ENCODE measurements at places on chromosomes 2 and 18.

- no peak for DNase-seq
These were observed 101.7 kb upstream of the MSH2 start for GRCh38 chr2:47301277-47301618.

- no peak for DNase-seq
These were observed 163.9 kb downstream of the LDLRAD4 start for GRCh38 chr18:13382366-13382953.

DNA sequence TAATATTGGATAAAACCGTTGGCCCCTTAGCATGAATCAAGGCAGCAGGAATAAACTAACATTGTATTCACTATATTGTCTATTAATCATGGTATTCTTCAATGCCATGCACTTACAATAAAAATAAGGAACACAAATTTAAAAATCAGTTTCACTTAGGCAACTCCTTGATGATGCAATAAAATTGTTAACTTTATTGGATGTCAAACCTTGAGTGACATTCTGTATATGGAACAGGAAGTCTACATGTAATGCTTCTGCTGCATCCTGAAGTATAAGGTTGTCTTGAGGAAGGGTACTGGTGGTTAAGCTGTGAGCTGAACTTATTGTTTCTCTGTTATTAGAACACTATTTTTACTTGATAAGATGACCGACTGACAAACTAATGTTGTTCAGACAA, 605.5 kb downstream of the SATB2 start:
- DNase-seq: no peak

GRCh38 chr18:23967321-23968089, 47.0 kb upstream of the TTC39C start:
- no peak for DNase-seq

DNA sequence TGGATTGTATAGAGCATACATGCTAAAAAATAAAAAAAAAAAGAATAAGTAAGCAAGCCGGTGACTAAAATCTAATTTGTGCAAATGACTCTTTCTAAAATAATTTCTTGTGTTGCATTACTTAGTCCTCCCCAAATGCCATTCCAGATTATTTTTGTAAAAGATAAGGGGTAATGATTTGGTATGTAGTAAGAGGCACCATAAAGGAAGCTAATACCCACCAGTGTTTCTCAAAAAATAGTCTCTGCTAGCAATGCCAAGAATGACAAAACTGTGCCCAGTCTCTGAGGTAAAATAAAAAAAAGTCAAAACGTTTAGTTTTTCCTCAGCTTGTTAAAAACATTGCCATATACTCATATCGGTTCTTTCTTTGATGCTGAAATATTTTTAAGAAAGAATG, 2.7 kb downstream of the METTL5 start:
- no peak for DNase-seq

DNA sequence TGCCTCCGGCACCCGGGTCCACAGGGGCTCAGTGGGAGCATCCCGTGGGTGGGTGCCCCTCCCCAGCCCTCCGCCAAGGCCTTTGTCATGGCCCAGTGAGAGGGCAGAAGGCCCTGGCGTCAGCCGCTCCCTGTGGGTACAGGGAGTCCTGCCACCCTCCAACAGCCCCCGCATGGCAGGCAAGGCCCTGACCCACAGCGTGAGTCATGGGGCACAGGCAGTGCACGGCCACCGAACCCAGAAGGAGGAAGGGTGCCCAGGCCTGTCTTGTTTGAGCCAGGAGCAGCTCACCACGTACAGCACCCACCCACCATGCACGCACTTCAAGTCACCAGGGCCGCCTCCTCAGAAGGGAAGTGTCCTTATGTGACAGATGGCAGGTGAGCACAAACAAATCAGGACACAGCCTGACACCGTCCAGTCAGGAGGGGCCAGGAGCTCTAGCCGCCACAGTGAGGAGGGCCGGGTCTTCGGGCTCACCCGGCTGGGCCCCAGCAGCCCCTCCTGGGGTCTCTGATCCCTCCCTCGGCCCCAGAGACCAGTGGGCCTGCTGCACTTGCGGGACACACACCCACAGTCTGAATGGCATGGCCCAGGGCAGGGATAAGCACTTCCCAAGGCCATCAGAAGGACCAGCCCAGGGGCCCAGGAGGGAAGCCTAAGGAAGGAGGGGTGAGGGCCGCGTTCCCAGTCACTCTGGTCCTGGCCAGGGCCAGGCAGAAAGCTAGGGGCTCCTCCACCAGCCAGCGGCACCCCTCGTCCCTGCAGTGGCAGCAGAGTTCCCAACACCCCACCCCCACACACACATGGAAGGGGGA, 25.8 kb downstream of the BIN1 start:
- no peak for DNase-seq

DNA sequence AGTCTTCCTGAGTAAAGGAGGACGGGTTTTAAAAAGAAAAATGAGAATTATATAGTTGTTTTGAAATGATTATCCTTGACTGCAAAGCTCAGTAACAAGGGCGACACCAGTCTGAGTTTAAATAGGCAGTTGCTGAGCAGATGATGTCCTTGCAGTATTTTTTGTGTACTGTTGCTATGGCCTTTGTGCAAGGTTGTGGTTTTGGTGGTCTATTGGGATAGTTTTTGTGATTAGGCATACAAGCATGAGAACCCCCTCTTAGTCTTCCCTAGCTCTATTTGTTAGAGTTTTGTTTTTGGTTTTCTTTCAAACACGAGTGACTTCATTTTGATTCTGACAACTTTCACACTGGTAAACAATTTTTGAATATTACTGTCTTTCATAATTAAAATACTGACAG, 64.1 kb downstream of the TAF4B start:
- DNase-seq: no peak

- peak; percentile 14 for DNase-seq
These were observed 238.5 kb upstream of the ERBB4 start for GRCh38 chr2:212777020-212777491.

DNA sequence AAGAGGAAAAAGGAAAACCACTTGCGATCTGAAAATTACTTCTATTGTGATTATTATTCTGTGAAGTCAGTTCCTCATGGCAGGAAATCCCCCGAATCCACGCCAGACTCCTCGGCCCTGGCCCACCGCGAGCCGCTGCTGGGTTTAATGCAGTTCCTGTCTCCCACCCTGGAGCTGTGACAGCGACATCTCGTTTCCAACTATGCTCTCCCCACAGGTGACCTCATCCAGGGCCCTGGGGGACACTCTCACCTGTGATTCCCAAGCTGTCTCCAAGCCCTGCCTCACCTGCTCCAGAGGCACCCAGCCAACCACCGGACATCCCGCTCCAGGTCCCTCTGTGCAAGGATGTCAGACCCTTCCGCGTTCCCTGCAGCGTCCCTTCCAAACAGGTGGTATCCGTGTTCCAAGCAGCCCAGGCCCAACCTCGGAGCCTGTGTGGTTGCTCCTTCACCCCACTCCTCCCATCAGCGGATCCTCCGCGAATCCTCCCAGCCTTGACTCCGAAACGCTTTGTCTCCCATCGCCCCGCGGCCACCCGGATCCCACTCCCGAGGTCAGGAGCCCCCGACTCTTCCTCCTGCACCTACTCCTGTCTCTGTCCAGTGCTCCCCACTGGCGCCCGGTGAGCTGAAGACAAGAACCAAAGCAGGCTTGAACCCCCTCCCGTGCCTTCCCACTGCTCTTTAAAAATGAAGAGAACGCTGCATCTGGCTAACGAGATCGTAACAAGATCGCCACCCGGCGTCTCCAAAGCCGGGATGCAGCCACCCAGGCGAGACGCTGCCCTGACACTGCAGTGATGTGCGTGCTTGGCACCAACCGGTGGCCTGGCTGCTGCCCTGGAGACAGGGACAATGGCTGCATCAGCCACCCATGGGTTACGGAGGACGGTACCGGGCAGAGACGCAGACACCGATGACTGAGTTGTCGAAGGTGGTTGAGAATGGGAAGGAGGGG, 96.5 kb downstream of the NDUFA10 start:
- DNase-seq: peak; percentile 27

DNA sequence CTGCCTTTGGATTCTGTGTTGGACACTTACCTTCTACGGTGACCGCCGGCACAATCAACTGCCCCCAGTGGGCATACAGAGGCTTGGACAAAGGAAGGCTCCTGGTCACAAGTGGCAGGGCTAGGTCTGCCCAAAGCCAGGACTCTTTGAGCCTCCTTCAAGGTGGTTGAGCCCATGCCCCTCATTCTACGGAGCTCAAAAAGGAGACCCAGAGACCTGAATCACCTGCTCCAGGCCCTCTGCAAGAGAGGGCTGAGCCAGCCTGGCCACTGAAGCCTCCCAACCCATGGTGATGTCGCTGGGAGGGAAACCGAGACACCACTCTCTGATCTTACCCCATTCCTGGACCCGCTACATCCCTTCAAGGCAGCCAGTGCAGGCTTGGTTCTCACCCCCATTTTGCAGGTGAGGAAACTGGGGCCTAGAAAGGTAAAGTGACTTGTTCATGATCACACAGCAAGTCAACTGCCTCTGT, 87.9 kb downstream of the INHBB start:
- DNase-seq: no peak

GRCh38 chr2:10897956-10898355, 13.8 kb upstream of the KCNF1 start:
- no peak for DNase-seq

- no peak for DNase-seq
These were observed 193.1 kb upstream of the ARL4C start for GRCh38 chr2:234689911-234690379.

- no peak for DNase-seq
These were observed 201.3 kb downstream of the GCA start for GRCh38 chr2:162545254-162545653.

DNA sequence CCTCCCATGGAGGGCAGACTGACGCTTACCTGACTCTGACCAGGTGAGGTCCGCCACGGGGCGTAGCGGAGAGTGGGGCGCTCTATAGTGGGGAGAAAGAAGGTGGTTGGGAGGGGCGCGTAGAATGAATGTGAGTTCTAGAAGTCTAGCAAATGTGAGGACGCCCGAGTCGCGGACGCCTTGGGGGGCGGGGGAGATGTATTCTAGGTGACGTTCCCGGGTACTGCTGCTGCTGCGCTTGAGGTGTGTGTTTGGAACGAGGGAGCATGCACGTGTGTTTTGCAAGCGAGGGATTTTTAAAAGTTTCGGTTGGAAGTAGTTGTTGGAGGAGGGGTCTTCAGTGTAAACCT, 758 bp downstream of the RIF1 start:
- no peak for DNase-seq

DNA sequence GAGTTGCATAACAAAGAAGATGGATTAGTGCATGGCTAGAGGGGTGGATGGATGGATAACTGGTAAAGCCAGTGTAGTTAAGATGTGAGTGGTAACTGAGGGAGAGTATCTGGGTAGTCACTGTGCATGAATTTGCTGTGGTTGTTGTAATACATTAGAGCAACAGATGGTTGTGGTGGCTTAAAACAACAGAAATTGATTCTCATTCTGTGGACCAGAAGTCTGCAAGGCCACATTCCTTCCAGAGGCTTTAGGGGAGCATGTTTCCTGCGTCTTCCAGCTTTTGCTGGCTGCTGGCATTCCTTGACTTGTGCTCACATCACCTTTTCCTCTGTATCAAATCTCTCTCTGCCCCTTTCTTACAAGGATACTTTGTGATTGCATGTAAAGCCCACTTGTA, 155.4 kb downstream of the ASB1 start:
- DNase-seq: no peak

- DNase-seq: no peak
These were observed 1288.7 kb downstream of the LRP1B start for GRCh38 chr2:140842110-140842509.

- DNase-seq: peak; percentile 67
These were observed 232.5 kb downstream of the TFCP2L1 start for GRCh38 chr2:121052521-121052920.

GRCh38 chr2:226875438-226876225, 39.8 kb downstream of the RHBDD1 start:
- no peak for DNase-seq

DNA sequence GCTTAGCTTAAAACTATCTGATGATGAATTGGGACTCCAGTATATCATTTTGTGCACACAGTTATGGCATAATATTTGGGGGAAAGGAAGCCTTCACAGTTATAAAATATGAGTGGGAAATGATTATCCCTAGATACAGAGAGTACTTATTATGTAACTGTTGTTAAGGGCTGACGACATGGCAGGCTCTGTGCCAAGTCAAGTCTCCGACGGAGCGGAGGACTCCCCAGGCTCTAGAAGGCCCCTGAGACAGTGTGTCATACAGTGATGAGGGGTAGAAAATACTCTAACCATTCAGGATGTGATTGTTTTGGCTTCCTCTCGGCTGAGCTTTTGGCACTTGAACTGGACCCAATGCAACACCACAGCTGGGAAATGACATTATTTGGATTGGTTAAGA, 211.8 kb downstream of the SLC8A1 start:
- DNase-seq: no peak

DNA sequence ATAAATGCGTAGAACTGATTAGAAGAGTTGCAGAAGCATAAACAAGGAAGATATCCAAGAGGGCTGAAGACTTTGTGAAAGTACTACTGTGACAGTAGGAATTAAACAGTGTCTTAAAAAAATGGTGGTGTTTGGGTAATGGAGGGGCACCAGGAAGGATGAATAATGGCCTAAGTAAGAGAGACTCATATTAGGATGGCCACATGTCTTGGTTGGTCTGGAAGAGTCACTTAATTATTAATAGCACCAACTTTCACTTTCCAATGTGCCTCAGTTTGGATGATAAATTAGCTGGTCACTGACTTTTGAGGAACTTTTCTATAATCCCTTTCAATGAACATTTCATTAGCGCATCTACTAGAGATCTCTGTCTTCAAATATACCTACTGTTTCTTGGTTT, 372.2 kb downstream of the NYAP2 start:
- DNase-seq: no peak

DNA sequence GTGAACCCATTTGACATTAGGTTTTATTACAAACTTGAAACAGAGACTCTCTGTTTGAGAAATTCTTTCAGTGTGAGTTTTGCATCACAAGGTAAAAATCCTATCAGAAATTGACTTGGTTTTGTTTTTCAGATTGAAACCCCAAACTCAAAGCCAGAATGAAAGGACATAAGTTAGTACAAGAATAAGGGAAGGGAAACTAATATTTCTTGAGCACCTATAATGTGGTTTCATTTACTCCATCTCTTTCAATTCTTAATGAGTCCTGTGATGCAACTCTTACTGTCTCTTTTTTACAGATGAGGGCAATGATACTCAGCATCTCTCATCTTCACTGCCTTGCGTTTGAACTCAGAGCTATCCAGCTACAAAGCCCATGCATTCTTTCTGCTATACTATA, 210.0 kb upstream of the SIX3 start:
- DNase-seq: no peak

DNA sequence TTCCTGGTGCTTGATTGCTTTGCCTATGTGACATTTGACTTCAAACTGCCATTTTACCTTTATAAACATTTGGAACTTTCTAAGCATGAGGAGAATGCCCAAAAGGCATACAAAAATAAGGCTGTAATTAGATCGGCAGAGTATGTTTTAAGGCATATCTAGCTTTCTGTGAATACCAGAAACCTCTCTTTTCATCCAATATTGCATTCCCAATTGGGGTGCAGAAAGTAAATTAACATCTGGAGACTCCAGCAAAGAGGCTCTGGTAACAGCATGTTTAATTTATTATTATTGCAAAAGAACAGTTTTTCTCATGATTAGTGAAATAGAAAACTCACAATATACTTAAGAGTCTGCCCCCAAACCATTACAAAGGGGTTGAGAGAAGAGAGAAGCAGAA, 32.1 kb downstream of the FRZB start:
- no peak for DNase-seq
